ENCODE measurements at places on chromosomes 2 and 18.

DNA sequence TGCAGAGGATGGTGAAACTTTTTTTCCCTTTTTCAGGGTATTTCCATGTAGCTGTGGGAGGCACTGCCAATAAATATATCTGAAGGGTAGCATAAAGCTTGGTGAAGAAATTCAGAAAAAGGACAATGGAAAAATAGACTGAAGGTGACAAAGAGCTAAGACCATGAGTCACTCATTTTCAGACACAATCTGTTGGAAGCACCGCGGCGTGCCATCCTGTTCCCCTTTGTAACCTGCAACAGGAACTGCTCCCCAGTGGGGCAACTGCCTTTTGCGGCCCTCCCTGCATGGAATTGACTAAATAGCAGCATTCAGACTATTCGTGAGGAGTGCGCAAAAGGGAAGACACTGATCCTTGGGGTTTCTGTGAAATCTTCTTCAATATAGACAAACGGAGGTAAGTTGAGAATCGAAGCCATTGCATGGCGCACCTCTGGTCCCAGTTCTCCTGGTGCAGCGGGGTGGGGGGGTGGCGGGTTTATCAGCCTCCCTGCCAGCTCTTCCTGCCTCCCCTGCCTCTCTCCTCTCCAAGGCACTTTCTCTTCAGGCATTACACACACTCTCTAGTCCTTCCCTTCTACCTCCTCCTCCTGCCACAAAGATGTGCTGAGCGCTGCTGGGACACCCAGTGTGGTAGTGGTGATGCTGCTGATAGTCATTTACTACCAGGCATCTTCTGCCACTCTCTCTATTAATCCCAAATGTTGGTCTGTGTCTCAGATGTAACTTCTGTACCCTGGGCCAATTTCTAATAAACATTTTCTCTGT, 126.2 kb upstream of the TMEM200C start:
- DNase-seq = no peak

DNA sequence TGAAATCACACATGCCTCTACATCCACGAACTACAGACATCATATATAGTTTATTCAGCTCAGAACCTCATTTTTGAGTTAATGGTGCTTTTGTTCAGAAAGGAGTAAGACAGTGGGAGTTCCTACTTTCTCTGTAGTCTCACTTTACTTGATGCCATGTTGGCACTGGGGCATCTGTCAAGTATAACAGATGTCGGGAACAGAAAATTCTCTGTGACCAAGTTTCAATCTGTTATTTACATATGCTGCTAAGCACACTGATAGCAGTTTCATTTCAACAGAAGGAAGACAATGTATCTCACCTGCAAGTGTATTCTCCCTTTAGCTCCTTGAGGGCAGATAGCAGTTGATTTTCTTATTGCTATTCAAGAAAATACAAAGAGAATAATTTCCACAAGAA, 774.1 kb downstream of the METTL4 start:
- no peak for DNase-seq

DNA sequence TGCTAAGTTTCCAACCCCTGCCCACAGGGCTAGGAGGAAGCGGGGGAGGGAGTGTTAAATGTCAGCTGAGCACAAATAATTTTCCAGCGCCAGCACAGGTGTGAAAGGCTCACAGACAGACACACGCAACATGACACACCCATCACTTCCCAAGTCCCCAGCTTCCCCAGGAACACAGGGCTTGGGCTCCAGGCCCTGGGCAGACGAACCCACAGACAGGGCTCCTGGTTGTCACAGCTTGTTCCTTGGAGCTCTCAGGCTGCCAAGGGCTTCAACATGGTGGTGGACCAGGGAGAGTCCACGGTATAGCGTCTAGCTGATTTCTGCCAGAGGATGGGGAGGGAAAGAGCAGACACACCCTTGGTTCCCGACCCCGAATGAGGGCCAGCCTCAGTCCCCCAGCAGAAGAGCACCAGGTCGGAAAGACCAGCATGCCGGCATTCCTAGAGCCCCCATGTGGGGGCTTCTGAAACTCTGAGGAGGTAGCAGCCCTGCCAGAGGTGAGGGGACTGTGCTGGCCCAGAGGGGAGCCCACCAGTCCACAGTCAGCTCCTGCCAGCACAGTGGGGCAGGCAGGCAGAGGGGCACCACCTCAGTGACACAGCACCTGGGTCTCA, 1.9 kb downstream of the DUSP2 start:
- no peak for DNase-seq

DNA sequence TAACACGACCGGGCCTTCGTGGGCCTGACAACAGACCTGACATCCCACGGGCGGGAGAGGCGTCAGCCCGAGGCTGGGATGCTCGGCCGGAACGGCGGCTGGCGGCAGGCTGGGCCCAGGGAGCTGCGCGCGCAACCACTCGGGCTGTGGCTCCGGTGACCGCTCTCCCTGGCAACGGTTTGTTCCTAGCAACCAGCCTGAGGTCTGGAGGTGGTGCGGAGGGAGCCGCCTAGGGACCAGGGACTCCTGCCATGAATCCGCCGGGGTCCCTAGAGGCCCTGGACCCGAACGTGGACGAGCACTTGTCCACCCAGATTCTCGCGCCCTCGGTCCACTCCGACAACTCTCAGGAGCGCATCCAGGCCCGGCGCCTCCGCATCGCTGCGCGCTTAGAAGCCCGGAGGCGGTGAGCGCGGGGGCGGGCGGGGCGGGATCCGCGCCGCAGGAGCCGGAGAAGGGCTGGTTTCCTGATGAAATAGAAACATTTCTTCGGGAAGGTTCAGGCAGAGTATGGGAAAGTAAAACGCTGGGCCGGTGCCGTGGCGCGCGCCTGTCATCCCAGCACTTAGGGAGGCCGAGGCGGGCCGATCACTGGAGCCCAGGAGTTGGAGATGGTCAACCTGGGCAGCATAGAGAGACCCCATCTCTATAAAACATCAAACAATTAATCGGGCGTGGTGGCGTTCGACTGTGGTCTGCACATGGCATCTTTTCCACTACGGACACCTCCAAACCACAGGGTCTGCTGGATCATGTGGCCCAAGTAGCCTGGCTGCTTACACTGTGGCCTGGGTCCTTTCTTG, at the start of gene DRC1:
Gene DRC1 (plus strand): TSS at position 182 of the 803 bp plus-strand sequence. CDS start 70 bp downstream, at position 252.
- peak; percentile 83 for DNase-seq

DNA sequence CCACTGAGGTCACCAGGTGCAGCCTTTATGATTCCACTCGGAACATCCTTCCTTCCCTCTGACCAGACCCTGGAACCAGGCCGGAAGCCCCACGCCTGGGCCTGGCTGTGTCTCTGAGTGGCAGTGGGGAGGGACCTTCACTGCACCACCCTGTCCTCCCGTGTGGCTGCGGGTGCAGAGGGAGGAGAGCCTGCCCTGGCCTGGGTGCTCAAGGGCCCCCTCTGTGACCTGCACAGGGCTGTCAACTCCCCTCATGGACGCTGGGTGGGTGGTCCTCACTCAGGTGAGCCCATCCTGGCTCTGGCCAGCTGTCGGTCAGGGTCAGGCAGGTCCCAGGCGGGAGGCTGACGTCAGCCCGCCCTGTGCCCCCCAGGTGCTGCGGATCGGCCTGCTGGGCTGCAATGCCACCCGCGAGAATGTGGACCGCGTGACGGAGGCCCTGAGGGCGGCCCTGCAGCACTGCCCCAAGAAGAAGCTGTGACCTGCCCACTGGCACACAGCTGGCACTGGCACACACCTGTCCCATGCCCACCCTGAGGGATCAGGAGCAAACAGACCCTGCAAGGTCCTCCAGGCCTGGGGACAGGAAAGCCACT, 9.8 kb downstream of the AGXT start:
- DNase-seq = no peak

- peak; percentile 80 for DNase-seq
Observed at GRCh38 chr2:144516981-144517865, 2.7 kb downstream of the ZEB2 start.

DNA sequence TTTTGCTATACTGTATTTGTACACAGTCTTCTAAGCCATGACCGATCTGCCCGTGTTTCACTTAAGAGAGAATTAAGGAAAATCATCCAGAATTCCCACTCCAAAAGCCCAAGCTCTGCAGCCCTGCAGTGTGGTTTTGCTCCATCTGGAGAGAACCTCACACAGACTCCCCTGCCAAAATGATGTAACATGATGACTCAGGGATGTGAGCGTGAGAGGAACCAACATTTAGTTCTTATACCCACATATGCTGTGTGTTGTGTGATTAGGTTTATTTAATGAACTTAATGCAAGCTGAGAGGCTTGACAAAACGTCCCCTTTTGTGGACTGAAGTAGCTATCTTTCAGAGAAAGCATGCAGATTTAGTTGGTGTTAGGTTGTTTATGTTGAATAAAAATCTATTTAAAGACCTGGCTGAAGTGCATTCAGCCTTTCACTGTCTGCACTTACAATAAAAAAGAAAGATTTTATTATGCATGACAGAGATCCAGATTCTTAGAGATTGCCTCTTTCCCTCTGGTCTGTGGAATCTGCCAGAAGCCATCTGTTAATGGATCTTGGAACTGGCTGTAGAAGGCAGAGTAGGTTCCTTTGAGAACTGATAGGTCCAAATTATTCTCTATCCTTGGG, 6.3 kb downstream of the RAB12 start:
- DNase-seq = peak; percentile 70

DNA sequence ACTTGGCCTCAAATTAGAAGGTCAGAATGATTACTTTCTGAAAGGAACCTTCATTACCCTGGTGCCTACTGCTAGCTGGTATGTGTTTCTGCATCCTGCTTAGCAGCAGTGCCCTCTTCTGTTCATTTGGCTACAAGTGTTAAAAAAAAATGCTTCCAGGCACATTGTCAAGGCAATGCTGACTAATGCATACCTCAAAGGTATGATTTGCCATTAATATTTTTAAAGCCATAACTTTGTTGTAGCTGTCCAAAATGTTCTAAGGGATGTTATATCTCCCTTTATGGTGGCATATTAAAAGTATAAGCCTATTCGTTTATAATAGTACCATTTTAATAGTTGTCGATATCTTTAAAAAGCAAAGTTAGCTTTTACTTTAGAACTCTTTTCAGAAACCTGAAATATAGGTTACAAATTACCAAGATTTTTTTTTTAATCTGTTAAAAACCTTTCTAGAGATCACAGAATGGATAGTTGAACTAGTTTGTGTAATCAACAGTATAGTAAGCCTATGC, 52.0 kb upstream of the FAM171B start:
- peak; percentile 84 for DNase-seq

- DNase-seq = no peak
Observed at GRCh38 chr2:96163415-96163767, 18.2 kb upstream of the DUSP2 start.
